ENCODE measurements at places on chromosomes 3 and 15. TPM values are rescaled to one million over a fixed set of nuclear protein-coding genes. Genes with fewer than 3 reads are reported as not detected.

DNA sequence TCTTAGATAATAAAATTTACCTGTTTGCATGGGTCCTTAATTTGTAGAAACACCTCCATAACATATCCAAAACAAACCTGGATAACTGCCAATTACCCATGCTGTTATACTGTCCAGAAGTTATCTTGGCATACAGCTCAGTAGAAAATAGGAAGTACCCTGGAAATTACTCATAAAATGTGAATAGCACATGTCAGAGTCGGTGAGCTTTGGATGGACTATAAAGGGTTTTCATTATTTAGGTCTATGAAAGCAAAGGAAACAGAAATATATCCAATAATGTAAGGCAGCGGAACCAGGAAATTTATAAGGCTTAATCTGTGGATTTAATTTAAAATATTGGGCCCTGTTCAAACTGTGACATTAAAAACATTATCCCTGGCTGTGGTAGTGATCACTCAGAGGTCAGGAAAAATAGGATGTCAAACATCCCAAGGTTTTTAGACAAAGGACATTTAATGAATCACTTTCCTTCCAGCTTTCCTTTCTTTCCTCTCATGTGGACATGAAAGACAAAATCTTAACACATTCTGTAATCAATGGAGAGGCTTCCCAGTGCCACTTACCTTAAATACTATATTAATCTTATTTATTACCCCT is 459.0 kb upstream of the DPH6 start:
- no peak for DNase-seq

- no peak for DNase-seq
Measured at GRCh38 chr3:177680472-177680821, 483.2 kb upstream of the TBL1XR1 start.

DNA sequence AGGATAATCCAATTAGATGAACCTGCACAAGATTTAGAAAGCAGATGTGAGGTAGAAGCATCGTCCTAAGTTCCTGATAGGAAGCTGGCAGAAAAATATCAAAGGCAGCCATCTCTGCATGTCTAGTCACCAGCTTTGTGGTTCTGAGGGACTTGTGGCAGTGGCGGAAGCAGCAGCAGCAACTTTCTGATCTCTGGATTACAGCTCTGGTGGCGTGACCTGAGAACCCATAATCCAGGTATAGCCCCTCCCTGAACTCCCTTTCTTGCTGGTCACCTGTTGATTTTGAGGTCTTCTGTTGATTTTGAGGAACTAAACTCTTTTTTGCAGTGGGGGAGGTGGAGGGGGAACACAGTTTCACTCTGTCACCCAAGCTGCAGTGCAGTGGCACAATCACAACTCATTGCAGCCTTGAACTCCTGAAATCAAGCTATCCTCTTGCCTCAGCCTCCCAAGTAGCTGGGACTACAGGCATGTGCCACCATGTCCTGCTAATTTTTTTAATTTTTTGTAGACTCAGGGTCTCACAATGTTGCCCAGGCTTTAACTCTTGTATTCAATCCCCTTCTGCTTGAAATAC is 7.9 kb downstream of the FSIP1 start:
- DNase-seq: no peak

- DNase-seq: no peak
Measured at GRCh38 chr3:130428871-130429712, 83.6 kb downstream of the COL6A5 start.

- no peak for DNase-seq
Measured at GRCh38 chr15:87623832-87624231, 632.7 kb downstream of the NTRK3 start.

GRCh38 chr3:185667574-185667973 is 81.5 kb downstream of the SENP2 start:
- no peak for DNase-seq

DNA sequence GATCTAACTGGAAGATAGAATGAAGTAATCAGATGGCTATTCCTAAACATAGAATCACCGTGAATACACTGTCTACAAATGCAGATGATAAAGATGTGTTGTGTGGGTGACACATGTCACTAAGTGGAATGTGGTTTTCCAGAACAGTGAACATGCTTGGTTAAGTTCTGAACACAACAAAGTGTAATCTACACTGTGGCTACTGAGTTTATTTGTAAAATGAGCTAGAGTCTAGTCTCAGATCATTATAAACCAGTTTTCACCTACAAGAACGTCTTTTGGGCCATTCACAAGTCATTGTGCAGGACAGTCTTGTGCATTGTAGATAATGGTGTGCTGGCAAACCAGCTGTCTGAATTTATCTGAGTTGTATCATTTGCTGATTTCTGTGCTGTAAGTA is 35.3 kb downstream of the OXNAD1 start:
- DNase-seq: no peak

DNA sequence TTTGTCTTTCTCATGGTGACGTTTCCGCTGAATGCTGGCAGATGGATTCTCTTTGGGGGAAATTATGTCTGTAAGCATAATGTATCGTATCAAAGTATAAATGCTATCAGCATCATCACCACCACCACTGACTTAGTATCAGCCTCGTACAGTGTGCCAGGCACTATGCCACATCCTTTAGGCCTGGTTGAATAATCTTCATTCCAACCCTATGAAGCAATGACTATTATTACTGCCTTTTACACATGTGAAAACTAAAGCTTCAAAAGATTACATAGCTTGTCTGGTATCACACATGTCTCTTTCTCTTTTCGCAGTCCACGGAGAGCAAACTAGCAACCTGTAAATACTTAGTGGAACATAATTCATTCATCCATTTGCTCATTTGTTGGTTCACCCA is 166.7 kb upstream of the PRICKLE2 start:
- no peak for DNase-seq

DNA sequence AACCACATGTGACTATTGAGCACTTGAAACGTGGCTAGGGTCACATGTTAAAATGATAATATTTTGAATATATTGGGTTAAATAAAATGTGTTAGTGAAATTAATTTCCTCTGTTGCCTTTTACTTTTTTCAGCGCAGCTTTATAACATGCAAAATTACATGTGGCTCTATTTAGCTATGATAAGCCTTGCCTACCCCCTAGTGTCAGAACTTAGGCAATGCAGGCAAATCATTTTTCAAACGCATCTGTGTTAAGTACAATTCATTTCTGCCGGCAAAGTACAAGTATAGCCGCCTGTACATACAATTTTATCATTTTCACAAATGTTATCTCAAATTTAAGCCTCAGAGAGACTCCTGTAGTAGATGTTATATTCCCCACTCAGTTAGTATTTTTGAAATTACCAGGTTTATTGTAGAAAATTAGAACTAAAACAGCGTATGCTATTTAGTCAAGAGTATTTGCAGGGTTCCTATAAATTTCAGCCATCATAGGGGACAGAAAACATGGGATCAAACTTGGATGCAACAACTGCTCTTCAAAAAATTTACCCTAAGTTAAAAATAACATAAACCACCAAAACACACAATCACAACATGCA is 56.1 kb downstream of the TAFA4 start:
- peak; percentile 82 for DNase-seq

The FGF12 gene
- 1.8 TPM for total RNA-seq
